Activated CD4-positive, alpha-beta T cell treated with anti-CD3 and anti-CD28 coated beads for 24 hours (primary cell): ENCODE measurements at places on chromosomes 3 and 15.

DNA sequence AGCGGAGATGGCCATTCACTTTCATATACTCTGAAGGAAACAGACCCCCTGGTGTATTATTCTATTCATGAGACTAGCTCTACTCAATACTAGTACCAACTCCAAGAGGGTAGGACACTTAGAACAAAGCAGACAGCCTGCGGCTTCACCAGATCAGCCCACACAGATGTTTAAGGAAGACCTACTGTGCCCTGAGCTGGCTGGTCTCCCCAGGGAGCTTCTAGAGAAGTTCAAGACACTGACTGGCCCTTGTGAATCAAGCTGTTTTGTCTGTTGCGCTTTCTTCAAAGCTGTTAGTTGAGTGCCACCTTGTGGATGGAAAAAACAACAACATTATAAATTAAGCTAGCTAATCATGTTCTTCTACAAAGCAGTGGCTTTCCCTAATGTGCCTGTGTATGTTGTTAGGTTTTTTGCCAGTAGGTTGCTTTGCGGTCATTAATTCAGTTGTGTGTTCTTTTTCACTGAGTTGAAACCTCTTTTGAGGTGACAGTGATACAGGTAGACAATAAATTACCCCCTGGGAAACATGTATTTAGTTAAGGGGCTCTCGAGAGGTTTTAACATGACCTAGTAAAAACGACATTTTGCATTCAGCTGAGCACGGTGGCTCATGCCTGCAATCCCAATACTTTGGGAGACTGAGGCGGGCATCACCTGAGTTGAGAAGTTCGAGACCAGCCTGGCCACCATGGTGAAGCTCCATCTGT, 64.2 kb upstream of the MYZAP start:
- no peak for DNase-seq

DNA sequence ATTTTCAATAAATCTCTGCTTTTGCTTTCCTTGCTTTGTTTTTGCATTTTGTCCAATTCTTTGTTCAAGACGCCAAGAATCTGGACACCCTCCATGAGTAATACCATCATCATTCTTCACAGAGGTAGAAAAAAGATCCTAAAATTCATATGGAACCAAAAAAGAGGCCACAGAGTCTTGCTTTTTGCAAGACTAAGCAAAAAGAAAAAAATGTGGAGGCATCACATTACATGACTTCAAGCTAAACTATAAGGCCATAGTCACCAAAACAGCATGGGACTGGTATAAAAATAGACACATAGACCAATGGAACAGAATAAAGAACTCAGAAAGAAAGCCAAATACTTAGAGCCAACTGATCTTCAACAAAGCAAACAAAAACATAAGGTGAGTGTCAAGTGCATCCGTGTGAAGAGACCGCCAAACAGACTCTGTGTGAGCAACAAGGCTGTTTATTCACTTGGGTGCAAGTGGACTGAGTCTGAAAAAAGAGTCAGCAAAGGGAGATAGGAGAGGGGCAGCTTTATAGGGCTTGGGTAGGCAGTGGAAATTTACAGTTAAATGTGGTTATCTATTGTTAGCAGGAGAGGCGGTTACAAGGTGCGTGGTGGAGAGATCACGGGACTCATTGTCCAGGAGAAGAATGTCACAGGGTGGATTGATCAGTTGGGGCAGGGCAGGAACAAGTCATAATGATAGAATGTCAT, 10.9 kb downstream of the STRIT1 start:
- no peak for DNase-seq

GRCh38 chr3:140164922-140165590, 230.1 kb downstream of the CLSTN2 start:
- no peak for DNase-seq

DNA sequence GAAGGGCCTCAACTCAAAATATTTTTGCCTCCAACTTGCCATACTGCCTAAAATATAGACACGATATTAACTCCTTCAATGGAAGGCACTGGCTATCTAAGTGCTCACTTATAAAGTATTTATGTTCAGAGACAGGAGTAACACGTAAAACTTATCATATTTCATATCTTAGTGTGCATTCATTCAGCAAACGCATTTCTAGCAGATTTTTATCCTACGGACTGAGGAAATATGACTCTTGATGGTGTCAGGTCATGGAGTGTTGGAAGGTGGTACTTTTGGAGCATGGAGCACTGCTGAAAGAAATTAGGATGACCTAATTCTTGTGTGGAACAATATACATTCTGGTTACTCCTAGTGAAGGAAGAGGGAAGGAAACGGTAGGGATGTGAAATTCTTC, 43.8 kb upstream of the LEKR1 start:
- no peak for DNase-seq

- no peak for DNase-seq
These were observed 617.6 kb upstream of the UBE2E2 start for GRCh38 chr3:22585504-22585903.

- DNase-seq: no peak
These were observed 221.8 kb downstream of the CBLB start for GRCh38 chr3:105647047-105647446.

GRCh38 chr3:102718651-102719050, 283.8 kb downstream of the ZPLD1 start:
- DNase-seq: no peak

DNA sequence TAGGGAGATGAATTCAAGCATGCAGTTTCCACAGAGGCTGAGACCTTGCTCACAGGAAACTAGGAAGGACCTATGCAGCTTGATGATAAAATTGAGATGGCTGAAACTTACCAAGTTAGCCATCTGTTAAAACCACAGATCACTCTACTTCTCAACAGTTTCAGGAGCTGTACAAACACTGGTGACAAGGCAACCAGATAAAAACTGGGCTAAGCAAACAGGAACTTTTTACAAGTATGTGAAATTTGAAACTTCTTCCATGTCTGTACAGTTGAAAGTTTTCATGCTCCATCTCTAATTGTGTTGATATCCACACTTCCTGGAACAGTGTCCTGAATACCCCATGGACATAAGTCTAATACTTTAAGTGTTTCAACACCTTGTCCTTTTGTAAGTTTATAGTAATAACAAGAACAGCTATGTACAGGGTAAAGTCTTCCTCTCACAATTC, 78.2 kb downstream of the FAIM start:
- DNase-seq: no peak

- no peak for DNase-seq
These were observed 27.8 kb downstream of the RYK start for GRCh38 chr3:134222835-134223234.

DNA sequence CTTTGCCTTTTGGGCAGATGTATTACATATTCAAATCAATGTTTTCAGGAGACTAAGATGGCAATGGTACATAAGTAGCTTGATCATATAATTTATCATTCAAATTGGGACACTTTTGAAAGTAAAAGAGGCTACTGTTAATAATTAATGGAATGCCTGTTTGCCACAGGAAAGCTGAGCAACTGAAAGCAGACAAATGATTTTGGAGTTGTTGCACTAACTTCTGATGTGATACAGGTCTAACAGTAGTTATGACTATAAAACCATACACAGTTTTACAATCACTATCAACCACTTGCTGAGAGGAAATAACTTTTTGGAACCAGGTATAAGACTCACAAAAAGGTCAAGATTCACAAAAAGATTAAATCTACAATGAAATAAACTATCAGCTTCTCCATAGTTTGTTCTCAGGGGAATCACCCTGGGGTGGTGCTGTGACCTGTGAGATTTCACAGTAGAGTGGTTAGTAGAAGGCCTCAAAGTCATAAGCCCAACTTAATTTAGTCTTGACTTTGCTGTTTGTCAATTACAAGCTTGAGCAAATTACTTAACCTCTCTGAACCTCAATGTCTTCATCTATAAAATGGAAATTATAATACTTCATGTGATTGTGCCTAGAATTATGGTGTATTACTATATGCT, 42.7 kb downstream of the HHLA2 start:
- DNase-seq: no peak

DNA sequence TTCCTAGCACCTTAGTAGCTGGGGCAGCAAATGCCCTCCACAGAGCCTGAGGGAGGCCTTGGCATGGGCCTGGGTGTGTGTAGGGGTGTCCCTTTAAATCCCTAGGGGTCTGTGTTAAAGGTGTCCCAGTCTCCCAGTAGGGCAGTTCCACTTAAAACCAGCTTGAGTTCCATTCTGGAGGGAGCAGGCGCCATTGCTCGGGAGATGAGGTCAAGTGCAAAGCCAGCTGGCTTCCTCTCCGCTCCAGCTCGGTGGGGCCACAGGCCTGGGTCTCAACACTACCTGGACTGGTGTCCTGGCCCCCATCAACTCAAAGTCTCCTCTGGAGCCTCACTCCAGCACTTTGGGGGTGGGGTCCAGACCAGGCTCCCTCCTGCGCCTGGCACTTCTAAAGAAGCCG, 25.2 kb downstream of the FEM1B start:
- DNase-seq: no peak

GRCh38 chr15:81625896-81626295, 251.9 kb upstream of the TMC3 start:
- no peak for DNase-seq

DNA sequence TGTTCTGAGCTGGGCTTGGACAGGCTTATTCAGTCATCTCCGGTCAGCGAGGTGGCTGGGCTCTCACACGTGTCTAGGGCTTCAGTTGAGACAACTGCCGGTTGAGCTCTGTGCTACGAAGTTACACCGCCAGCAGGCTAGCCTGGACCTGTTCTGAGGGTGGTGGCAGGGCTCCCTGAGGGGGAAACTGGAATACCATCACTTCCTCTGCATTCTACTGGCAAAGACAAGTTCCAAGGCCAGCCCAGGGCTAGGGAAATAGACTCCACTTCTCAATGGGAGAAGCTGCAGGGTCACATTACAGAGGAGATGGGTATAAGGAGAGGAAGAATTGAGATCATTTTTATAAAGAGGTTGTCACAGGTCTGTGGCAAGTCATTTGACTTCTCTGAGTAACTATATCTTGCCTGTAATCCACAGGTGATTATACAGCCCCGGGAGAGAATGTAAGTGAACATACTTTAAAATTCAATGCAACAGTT, 106.8 kb upstream of the IL12A start:
- no peak for DNase-seq

DNA sequence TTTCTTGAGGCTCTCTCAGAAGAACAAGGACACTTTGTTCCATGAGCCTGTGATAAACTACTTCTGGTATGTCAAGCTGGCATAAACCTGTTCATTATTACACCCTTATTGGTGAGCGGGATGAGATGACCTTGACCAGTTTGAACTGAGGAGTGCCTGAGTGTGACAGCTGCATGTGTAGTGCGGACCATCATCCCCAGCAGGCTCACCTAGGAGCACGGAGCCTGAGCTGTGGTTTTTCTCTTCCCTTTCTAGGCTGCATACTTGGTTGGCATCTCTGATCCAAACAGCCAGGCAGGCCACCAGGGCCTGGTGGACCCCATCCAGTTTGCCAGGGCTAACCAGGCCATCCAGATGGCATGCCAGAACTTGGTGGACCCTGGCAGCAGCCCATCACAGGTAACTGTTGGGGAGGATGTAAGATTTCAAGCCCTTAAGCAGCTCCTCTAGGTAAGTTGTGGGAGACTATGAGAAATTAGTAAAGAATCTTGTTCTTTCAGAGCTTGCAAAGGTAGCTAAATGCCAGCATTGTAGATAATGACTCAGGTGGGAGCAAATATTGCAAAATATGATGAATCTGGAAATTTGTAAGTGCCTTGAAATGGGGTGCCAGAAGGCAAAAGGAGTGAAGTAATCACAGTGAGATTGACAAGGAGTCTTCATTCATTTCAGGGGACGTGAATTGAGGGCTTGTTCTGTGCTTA, 288.9 kb upstream of the TPM1 start:
- no peak for DNase-seq

DNA sequence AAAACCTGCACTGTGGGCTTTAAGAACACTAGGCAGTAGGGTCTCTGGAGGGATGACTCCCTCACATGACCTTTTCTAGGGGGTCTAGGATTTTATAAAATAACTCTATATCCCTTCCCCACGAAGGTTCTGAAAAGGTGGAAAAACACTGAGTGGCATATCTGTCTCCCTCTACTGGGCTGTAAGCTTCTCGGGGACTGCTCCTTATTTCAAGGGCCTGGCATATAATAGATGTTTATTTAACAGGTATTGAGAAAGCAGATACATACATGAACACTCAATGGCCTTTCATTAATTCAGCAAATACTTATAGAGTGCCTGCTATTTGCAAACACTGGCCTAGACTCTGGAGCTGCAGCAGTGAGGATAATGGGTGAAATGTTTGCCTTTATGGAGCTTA, 146.2 kb upstream of the WNT5A start:
- no peak for DNase-seq

DNA sequence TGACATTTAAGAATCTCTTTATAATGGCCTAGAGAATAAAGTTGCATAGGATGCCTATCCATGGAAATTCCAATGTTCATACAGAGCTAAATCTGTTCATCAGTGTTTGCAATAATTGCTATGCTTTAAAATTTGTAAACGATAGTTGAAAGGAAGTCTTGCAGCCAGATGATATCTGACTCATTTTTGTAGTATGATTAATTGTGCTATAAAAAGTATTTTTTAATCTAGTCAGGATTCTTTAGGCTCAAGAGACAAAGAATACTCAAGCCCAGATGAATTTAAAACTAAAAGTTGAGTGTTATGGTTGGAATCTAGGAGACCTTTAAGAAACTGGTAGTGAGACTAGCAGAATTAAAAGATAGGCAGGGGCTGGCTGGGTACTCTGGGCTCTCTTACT, 50.5 kb downstream of the SUCNR1 start:
- DNase-seq: no peak

- DNase-seq: no peak
These were observed 34.9 kb downstream of the CYP19A1 start for GRCh38 chr15:51303462-51303980.

- no peak for DNase-seq
These were observed 5.6 kb downstream of the OR5K4 start for GRCh38 chr3:98359250-98359649.

- no peak for DNase-seq
These were observed 98.6 kb downstream of the ALCAM start for GRCh38 chr3:105465251-105465853.

GRCh38 chr3:152327203-152327602, 58.5 kb downstream of the MBNL1 start:
- no peak for DNase-seq

DNA sequence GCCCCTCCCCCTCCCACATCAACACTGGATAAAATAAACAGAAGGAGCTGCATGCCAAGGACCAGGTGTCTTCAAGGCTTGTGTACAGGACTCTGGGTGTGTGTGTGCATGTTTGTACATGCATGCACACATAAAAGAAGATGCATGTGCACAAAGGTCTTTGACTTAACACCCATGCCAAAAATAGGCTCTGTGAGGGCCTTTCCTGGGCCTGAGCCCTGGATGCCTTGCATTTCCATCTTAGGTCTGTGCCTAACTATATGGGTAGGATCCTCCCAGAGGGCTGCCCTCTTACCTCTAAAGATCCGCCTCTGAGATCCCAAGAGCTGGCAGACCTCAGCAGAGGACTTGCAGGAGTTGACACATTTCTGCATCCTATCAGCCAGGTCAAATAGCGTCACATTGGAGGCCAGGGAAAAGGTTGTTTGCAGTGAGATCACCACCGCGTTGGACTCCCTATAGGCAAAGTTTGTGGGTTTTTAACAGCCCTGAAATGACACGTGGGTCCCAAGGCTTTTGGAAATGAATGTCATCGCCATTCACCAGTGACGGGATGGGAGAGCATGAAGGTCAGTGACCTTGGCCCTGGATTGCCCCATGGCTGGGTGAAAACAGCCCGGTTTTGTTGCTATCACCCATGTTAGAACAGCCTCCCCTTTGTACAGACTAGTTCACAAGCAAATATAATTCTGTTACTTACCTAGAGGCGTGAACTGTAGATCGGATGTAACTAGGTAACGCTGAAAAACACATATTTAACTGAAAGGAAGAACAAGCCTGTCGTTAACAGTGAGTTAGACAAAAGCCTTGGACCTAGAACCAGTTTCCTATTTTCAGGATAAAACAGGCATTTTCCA, 54.0 kb downstream of the HEG1 start:
- no peak for DNase-seq
